ENCODE measurements at places on chromosomes 4 and X.

DNA sequence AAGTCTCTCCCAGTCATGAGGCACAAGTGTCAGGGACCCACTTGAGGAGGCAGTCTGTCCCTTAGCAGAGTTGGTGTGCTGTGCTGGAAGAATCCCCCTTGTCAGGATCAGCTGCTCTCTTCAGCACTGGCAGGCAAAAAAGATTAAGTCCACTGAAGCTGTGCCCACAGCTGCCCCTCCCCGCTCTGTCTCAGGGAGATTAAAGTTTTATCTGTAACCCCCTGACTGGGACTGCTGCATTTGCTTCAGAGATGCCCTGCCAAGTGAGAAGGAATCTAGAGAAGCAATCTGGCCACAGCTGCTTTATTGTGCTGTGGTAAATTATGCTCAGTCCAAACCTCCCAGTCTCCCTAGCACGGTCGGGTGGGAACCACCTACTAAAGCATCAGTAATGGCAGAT is 37.4 kb upstream of the HEPH start:
- DNase-seq = no peak

GRCh38 chr4:44494810-44495701 is 46.4 kb upstream of the KCTD8 start:
- DNase-seq = no peak

GRCh38 chrX:33808636-33809035 is 323.5 kb downstream of the FAM47A start:
- DNase-seq = no peak

DNA sequence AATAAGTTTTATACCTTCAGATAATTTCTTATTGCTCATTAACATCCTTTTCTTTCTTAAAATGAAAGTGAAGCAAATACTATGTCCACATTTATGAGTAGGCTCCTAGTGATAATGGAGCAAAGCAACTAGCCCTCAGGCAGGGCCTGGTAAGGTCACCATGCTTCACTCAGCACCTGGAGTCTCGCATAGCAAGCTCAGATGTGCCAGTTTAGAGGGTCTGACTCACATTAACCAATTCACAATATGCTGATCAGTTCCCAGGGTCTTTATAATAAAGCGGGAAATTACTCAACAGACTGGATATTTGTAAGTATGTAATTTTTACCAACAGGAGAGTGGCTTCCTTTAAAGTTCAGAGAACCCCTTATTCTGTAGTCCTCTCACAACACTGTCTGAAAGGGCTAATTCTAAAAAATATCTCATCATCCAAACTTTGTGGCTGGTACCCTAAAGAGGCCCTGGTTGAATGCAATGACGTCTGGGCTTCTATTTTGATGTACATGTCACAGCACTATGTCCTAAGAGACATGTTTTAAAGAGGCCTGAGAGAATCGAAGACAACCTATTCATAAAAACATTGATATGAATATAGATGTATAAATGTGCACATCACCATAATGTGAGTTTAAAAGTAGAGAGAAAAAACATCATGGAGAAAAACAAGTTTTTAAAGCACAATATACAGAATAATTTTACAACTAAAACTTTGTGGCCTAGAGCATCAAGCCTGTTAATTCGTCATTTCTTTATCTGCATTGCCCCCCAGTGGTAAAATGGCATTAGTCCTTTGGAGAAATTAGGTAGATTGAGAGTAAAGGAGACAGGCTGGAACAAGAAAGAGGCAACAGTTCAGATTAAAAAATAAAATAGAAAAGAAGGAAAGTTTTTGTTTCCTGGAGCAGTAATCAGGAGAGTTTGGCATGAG is 44.3 kb downstream of the IL21 start:
- peak; percentile 63 for DNase-seq

- peak; percentile 13 for DNase-seq
Measured at GRCh38 chr4:55386073-55386472, 9.7 kb upstream of the TMEM165 start.

DNA sequence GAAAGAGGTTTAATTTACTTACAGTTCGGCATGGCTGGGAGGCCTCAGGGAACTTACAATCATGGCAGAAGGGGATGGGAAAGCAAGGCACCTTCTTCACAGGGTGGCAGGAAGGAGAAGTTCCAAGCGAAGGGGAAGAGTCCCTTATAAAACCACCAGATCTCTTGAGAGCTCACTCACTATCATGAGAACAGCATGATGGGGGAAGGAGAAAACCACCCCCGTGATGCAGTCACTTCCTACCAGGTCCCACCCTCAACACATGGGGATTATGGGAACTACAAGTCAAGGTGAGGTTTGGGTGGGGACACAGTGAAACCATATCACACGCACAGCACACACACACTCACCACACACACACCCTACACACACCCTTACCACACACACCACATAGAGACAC is 104.3 kb downstream of the DCTD start:
- peak; percentile 27 for DNase-seq

DNA sequence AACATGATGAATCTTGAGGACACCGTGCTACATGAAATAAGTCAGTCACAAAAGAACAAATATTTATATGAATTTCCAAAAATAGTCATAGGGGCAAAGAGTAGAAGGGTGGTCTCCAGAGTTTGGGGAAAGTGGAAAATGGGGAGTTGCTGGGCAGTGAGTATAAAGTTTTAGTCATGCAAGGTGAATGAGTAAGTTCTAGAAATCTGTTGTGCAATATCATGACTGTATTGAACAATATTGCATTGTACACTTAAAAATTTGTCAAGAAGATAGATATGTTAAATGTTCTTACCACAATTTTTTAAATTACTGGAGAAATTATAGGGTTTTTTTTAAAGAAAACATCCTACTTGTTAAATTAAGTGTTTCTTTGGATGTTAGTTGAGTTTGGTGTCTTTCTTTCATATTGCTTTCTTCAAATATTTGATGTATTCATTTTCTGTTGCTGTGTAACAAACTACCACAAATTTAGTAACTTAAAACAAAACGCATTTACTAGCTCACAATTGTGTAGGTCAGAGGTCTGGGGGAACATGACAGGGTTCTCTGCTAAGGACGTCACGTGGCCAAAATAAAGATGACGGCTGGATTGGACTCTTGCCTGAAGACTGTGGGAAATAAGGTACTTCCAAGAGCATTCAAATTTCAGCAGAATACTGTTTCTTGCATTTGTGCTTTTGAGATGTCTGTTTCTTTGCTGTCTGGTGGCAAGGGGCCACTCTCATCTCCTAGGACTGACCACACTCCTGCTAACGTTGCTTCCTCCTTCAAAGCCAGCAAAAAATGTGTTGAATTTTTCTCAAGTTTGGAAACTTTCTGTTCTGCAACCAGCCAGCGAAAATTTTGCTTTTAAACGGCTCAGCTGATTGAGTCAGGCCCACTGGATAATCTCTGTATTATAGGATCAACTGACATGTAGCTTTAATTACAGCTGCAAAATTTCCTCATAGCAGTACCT is 76.7 kb downstream of the CPEB2 start:
- no peak for DNase-seq

DNA sequence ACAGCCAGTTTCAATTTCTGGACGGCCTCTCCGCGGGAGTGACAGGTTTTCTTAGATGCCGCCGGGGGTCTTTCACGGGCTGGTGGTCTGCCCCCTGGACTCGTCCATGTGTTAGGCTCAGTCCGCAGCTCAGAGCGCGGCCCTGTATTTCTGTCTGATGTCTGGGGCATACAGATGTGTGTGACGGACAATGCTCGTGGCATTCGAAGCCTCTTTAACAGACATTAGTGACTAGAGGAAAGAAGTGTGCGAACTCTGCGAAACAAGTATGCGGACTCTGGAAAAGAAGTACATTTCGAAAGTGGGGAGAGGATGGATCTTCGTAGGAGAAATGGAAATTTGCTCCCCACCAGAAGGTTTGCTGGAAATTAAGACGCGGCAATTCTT is 793 bp upstream of the DCUN1D4 start:
- no peak for DNase-seq

Measured in KBM-7 (cell line).